ENCODE measurements at places on chromosomes 6 and 20.

- peak; percentile 31 for DNase-seq
Measured at GRCh38 chr20:21640556-21640955, 64.9 kb upstream of the PAX1 start.

GRCh38 chr20:57199656-57200405, 66.6 kb downstream of the BMP7 start:
- no peak for DNase-seq

DNA sequence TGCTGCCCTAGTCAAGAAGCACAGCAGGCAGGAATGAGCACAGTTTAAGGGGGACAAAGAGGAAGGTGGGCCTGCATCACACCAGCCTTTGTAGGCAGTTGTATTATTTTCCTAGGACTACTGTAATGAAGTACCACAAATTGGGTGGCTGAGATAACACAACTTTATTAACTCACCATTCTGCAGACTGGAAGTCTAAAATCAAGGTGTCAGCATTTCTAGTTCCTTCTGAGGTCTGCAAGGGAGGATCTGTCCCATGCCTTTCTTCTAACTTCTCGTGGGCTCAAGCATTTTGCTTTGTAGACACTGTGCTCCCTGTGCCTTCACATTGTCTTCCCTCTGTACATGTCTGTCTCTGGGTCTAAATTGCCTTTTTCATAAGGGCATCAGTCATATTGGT, 488.5 kb upstream of the JARID2 start:
- DNase-seq = no peak

- DNase-seq = no peak
Measured at GRCh38 chr6:113301651-113302050, 555.5 kb upstream of the MARCKS start.

- no peak for DNase-seq
Measured at GRCh38 chr6:157840776-157841175, 17.7 kb downstream of the SNX9 start.

DNA sequence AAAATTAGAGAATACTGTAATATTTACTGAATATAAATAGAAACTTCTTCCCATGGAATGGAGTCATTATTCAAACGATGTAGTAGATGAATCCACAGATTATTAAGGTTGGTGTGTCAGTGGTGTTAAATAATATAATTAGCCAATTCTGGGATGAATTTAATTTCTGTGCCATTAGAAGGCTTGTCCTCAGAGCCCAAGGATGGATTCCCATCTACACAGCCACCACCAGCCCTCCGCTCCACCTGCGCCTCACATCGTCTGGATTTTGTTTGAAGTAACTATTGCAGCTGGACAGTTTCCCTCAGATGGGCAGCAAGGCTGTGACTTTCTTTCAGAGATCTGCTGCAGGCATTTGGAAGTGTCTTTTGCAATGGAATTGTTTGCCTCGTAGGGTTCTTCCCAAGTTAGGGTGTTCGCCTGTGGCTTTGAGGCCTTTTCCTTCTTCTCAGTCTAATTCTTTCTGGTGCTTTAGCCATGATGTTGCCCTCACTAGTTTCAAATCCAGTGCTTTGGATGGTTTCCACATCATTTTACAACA, 104.7 kb downstream of the AIG1 start:
- no peak for DNase-seq

DNA sequence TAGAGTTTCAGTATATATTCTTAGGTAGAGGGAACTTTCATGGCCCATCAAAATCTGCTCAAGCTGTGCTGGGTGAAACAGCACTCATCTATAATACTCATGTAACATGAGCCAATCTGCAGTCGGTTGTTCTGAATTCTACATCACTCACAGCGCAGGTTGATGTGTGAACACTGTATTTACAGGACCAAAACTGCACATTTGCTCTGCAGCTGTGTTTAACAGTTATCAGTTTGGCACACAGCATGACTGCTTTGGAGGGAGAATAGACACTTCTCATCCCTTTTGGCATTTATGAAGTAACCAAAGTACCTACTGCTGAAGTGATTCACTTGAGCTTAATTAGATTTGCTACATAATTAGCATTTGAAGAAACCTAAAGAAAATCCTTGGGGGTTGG, 225.1 kb downstream of the BCKDHB start:
- DNase-seq = no peak

- no peak for DNase-seq
Measured at GRCh38 chr6:134911547-134911946, 38.4 kb downstream of the ALDH8A1 start.

DNA sequence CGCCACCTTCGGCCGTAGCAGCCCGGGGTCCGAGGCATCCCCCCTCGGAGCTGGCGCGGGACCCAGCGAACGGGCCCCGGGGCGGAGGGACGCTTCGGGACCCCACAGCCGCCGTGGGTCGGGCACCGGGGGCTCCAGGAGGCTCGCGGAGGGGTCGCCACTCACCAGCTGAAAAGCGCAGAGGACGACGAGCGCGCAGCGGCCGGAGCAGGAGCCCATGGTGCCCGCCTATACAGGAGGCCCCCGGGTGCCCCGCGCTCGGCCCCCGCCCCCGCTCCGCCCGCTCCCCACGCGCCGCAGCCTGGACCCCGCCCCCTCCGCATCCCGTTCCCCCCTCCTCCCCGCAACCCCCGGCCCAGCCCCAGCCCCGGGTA, at the start of gene NKAIN4:
NKAIN4 (minus strand) TSS at position 232 of the 374 bp plus-strand sequence; CDS start at position 219, 13 bp downstream.
- no peak for DNase-seq
